Esophagus (tissue), 2 donors: ENCODE measurements at places on chromosomes 7 and 10. TPM values are rescaled to one million over a fixed set of nuclear protein-coding genes. Genes with fewer than 3 reads are reported as not detected.

Gene SUFU
- 6.0 TPM for polyA plus RNA-seq

Gene TMEM236
- 0.01 TPM for polyA plus RNA-seq

Gene PKD1L1
- polyA plus RNA-seq = 0.25 TPM

Gene AGMO
- polyA plus RNA-seq = 0.02 TPM

Gene PRKCQ
- polyA plus RNA-seq = 0.69 TPM

Gene SPDYE2B
- polyA plus RNA-seq = not detected

Gene MYL10
- not detected for polyA plus RNA-seq

Gene GTF2I
- polyA plus RNA-seq = 33.5 TPM

Gene NXPH1
- 0.02 TPM for polyA plus RNA-seq

Gene MYO3A
- polyA plus RNA-seq = 0.95 TPM
